ENCODE measurements at places on chromosomes 12 and 14.
A peak's percentile ranks its signal among the peaks of the same experiment; 100 is the strongest.

GRCh38 chr14:30462358-30462757 lies 96.6 kb upstream of the G2E3 start:
- DNase-seq, result no peak

- DNase-seq, result no peak
Measured at GRCh38 chr14:96161636-96162035, 43.0 kb upstream of the BDKRB2 start.

DNA sequence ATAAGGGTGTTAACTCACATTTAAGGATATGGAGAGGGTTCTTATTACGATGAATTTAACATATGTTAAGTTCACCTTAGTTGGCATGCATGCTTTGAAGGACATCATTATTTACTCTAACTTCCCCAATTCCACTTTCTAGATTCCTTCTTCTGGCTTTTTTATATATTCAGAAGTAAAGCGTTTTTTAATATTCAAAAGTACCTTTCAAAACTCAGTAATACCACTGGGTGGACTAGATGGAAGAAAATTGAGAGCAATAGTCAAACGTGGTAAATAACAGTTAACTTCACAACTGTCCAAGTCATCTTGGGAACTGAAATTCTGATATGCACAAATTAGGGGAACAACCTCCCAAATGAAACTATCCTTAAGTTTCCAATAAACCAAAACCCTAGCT lies 9.1 kb downstream of the SINHCAF start:
- no peak for DNase-seq

DNA sequence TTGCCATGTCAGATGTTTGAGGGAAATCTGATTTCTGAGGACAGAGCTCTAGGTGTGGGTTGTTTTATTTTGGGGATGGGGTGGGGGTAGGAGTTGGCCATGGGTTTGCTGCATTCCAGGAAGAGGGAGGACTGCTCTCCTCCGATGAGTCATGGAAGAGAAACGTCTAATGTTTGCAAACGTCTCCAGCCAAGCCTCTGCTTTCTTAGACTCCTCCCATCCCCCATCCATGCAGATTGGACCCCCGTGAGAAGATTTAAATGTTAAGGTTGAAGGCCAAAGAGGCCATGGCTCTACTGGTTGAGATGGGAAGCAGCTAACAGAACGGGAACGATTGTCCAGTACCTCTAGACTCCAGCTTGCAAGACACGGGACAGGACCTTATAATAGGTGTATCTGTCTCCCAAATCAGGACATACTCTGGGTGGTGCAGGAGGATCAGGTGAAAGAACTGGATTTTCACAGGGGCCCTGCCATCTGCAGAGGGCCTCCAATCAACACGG lies 11.4 kb upstream of the ATP2A2 start:
- no peak for DNase-seq

GRCh38 chr12:47067771-47068431 lies 11.5 kb upstream of the PCED1B start:
- DNase-seq, result peak; percentile 63

DNA sequence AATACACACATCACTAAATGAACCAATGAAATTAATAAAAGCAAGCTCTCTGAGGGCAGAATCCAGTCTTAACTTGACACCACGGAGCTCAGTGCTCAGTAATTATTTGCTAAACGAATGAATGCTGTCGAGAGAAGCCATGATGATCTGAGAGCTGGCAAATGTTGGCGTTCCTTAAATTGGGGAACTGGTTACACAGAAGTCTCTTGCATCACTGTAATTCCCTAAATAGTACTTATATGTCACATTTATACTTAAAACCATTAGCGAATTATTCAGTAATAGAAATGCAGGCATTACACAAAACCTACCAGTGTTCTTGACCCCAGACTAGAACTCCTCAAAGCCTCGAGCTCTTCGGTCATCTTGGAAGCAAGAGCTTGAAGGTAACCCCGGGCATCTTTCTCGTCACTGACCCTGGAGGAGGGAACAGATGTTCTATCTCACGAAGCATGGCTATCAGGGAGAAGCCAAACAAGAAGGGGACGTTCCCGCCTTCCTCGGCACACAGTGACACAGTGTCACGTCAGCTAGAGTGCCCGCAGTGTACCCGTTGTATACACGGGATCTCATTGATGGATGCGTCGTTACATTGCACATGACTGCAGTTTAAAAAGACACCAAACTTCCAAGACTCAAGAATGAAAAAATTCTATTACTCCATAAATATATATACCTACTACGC lies 43.6 kb downstream of the AMN start:
- no peak for DNase-seq

GRCh38 chr12:68595241-68595640 lies 15.5 kb upstream of the RAP1B start:
- no peak for DNase-seq
